ENCODE measurements at places on chromosomes 13 and 19. TPM values are rescaled to one million over a fixed set of nuclear protein-coding genes. Genes with fewer than 3 reads are reported as not detected.

GRCh38 chr13:76968041-76968440, 19.7 kb downstream of the ACOD1 start:
- no peak for DNase-seq

Gene ZNF442
- 3.4 TPM for total RNA-seq

Gene SWSAP1
- 1.1 TPM for total RNA-seq

DNA sequence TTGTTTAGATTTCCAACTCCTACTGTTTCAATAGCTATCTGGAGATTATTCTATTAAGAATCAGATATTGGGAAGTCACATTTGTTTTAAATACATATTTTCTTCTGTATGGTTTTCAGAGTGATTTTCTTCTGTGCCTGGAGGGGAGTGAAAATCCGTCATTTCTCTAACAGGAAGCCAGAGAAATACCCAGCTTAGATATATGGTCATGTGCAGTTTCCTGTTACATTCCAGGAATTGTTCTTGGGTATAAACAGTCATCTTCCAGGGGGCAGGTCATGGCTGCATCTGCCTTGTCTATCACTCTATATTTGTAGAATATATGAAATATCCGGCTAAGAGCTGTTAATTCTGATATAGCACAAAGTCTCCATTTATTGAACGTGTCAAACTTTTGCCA, 77.5 kb upstream of the MIR17HG start:
- DNase-seq: no peak

All from left ventricle myocardium inferior (tissue), 1 donor.